NCI-H1048 (cell line): ENCODE measurements at places on chromosomes 11 and 22.

DNA sequence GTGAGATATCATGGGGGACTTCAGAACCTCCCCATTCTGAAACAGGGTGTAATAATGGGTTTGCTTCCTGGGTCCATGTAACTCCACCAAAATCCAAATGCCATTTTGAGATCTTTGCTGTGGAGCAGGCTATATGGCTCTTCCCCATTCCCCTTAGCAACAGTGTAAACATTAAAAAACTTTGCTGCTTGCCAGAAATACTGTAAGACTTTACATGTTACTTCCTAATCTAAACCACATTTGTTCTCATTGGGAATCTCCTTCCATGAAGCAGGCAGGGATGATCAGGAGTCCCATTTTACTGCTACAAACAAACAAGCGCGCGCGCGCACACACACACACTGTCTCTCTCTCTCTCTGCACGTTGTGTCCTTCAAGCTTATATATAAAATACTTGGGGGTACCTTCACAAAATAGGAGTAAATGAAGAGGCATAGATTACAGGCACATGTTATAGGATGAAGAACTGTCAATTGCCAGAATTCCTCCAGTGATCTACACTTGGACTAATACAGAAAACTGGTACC, 86.5 kb downstream of the ANO3 start:
- DNase-seq, result no peak

GRCh38 chr22:30705710-30706651, 11.3 kb downstream of the OSBP2 start:
- no peak for DNase-seq

DNA sequence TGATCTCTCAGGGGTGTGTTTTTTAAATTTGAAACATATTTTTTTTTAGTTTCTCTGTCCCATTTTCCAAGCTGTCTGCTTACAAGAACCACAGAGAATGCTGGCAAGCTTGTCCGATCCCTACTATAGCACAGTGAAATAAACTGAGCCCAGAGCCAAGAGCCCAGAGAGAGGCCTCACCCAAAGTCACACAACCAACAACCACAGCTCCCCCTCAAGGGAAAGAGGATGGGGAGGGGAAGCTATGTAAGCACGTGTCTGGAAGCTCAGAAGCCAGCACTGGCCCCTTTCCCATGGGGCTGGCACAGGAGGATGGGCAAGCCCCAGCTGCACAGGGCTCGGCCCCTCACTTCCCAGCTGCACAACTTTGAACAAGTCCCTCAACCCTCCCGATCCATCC, 3.2 kb upstream of the SART1 start:
- DNase-seq, result no peak

DNA sequence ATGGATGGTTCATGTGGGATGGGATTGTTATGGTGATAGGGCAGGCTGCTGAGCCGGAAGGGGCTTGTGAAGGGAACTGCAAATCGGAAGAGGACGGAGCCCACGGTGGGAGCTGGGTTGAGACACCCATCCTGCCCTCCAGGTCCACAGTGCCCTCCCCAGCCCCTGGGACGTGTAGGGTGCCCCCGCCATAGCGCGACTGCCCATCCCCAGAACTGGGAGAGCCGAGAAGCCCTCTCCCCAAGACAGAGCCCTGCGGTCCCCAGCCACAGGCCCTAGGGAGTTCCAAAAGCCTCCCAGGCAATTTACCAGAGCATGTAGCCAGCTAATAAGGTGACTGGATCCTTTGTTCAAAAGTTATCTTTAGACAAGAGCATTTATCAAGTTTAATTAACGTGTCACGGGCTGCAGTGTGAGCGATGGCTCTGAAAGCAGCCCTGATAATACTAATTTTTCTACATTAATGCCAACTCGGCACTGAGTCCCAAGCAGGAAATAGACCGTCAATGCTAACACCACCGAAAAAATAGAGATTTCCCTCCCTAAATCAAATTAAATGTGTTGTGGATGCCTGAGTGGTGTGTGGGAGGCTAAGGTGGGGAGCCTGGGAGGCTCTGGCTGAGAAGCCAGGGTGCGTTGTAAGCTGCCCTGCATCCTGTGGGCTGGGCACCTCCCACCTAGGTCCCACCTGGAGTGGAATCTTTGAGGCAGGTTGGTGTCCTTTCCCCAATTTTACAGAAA, 76.8 kb upstream of the RTL6 start:
- no peak for DNase-seq

GRCh38 chr11:69249311-69250185, 44.4 kb upstream of the MYEOV start:
- DNase-seq, result no peak
